ENCODE measurements at places on chromosomes 12 and 14.

- no peak for DNase-seq
Observed at GRCh38 chr14:99772371-99773283, 20.6 kb upstream of the EML1 start.

DNA sequence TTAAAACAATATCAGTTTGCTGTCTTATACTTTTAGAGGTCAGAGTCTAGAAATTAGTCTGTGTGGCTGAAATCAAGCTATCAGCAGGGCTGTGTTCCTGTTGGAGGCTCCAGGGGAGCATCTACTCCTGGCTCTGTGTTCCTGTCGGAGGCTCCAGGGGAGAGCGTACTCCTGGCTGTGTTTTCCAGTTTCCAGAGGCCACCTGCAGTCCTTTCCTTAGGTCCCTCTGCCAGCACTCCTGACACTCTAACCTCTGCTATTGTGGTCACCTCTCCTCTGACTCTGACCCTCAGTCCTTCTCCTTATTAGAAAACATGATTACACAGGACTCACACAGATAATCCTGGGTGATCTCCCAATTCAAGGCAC, 1140.7 kb upstream of the TMEM132C start:
- DNase-seq: no peak

- no peak for DNase-seq
Observed at GRCh38 chr14:22225516-22226140, 363.4 kb downstream of the DAD1 start.

- no peak for DNase-seq
Observed at GRCh38 chr14:20743556-20743955, 2.1 kb upstream of the EDDM3A start.

DNA sequence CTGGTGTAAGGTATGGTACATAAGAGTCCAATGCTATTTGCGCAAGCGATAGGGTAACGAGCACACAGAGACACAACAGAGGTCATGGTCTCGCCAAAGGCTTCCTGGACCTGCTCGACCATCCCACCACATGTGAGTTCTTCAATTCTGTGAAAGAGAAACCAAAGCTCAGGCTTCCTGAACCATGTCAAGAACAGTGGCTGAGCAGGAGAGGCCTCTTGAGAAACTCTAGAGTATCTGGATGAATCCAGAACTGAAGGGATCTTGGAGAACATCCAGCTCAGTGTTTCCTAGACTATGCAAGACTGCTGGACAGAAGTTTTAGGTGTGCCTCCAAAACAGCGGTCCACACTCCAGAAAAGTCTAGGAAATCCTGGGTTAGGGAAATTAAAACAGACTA, 114.5 kb downstream of the TRAFD1 start:
- DNase-seq: no peak

DNA sequence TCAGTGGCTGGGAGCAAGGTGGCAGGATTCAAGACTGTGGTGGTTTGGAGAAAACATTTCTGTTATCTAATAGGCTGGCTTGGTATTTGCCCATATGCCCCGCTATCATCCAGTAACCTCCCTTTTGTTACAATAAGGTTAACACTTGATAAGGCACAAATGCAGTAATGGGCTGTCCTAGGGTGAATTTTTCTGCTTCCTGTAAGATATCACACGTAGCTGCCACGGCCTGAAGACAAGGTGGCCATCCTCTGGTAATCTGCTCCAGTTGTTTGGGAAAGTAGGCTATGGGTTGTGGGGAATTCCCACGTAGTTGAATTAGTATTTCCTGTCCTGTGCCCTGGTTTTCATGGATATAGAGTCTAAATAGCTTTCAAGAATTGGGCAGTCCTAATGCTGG, 23.1 kb downstream of the ANG start:
- DNase-seq: no peak

- DNase-seq: no peak
Observed at GRCh38 chr14:55277972-55278740, 6.9 kb downstream of the FBXO34 start.

DNA sequence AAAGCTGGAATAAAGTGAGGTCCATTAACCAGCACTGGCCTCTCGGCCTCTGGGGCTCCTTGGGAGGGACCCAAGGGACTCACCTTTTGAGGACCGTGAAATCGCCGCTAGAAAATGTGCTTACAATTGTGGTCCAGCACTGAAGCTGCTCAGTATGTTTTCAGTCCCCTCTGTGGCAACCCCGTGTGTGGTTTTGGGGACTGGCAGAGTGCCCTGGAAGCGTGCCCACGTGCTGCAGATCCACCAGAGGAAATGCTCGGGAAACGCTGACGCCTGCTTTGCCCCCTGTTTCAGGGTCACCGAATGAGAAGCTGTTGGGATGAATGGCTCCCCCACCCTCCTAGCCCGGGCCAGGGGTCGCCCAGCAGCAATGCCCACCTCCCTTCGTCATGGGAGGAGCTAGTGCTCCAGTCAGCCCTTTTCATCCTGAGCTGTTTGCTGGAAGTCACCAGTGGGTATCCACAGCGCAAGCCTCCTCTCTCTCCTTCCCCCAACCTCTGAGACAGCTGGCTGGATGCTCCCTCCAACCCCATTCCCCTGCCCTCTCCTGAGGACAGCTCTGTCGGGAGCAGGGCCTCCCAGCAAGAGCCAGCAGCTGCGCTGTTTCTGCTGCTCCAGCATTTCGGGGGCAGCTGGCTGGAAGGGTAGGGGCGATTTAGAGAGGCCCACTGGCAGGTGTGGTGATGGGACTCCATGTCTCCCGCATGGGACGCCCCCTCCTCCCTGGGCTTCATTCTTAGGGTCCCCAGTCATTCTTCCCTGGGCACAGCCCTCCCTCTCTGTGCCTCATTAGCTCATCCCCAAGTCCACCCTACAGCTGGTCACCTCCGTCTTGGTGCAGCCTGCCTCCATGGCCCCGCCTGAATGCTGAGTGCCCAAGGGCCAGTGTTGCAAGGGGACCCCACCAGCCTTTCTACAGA, 33.2 kb upstream of the PPP1R13B start:
- no peak for DNase-seq

DNA sequence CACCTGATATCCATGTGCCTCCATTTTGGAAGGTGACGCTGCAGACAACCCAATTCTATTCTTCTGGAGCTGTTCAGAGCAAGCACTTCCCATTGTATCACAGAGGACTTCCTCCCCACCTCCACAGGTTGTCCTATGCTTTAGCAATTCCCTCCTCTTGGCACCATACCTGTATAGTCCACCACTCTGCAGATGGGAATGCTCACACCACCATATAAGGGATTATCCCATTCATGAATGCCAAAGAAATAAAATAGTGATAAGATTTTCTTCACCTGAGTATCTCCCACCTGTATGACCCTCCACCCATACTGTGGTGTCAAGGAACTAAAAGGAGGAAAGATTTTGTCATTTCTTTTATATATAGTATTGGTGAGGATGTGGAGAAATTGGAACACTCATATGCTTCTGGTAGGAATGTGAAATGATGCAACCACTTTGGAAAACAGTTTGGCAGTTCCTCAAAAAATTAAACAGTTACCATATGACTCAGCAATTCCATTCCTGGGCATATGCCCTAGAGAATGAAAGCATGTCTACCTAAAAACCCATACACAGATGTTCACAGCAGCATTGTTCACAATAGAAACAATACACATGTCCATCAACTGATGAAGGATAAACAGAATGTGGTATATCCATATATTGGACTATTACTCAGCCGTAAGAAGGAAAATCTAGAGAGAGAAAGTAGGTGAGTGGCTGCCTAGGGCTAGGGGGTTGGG, 75.2 kb downstream of the FIGNL2 start:
- no peak for DNase-seq

DNA sequence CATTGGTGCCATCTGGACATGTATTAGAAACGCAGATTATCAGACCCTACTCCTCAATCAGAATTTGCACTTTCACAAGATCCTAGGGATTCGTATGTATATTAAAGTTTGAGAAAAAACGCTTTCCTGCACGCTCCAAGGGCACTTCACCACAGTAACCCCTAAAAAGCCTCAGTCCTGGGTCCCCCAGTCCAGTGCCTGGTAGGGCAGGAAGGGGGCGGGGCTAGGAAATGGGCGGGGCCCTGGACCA, 369 bp downstream of the DEPDC4 start:
- peak; percentile 73 for DNase-seq

- DNase-seq: peak; percentile 67
Observed at GRCh38 chr12:56724972-56725722, at the start of gene NACA. Gene NACA, minus strand, starts transcription at chr12:56725299. Its CDS starts 778 bp downstream, at chr12:56724521.

- no peak for DNase-seq
Observed at GRCh38 chr14:73252491-73253322, 15.4 kb downstream of the PAPLN start.

- no peak for DNase-seq
Observed at GRCh38 chr12:91065396-91065795, 7.6 kb upstream of the KERA start.

DNA sequence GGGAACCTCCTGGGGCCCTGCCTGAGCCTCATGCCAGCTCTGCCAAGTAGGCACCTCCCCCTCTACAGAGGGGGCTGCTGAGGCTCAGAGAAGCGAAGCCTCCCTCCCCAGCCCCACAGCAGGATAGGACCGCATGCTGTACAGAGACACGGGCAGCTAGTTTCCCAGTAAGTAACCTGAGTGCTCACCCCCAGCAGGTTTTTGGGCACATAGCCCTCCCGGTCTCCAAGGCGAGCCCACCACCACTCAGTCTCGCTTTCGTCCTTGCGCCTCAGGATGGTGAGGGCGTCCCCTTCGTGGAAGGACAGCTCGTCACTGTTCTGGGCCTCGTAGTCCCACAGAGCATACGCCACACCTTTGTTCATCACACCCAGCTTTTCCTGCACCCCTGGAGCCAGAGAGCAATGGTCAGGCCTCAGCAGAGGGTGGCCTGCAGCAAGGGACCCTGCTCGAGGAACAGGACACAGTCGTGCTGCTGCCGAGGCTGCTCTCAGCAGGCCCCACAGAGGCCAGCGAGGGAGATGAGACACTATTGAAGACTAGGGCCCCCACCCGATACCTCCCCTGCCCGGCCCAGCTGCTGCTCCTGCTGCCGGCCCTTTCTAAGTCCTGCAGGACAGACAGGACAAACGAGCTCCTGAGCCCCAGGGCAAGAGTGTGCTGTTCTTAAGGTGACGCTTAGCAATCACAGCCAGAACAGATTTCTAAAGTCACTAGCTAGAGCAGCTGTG, 20.4 kb downstream of the ZFYVE21 start:
- DNase-seq: no peak

- DNase-seq: no peak
Observed at GRCh38 chr12:124270671-124271070, 24.2 kb upstream of the RFLNA start.

- no peak for DNase-seq
Observed at GRCh38 chr14:80003138-80003537, 208.2 kb downstream of the DIO2 start.

DNA sequence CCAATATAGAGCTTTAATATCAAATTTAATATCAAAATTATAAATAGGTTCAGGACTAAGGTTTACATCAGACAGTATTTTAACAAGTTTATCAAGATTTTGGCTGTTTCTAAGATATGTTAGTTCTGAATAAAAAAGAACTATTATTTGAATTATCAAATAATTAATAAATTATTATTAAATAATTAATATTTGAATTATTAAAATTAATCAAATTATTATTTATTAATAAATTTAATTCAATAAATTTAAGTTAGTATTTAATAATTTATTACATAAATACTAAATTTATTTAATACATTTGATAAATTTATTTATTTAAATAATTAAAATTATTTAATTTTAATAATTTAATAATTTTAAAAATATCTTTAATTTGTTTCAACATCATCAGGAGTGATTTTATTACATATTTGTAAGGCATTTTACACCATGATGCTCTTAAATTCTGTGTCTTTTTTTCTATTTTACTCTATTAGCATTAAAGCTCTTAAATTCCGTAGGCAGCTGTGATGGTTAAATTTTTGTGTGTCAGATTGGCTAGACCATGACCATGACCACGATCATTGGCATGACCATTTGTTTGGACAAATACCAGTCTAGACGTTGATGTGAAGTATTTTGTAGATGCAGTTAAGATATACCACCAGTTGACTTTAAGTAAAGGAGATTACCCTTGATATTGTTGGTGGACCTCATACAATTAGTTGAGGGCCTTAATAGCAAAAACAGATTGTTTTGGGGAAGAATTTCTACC, 82.6 kb downstream of the BBS10 start:
- DNase-seq: no peak

GRCh38 chr14:96826818-96827217, 29.6 kb downstream of the VRK1 start:
- DNase-seq: no peak

DNA sequence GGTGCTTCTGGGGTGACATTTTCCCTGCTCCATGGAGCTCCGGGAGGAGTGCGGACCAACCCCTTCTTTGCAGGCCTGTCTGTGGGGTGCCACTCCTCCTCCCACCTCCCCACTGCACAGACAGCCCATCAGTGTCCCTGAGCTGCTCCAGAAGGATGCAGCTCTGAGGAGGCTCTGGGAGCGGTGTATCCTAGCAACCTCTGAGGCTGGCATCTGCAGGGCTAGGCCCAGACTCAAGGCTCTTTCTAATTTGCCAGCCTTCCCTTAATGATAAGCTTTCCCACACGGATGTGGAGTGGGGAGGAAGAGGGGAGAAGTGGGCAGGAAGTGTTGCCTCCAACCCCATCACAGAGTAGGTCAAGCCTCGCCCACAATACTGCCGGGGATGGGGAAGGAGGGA, 59.7 kb downstream of the CALM1 start:
- no peak for DNase-seq

DNA sequence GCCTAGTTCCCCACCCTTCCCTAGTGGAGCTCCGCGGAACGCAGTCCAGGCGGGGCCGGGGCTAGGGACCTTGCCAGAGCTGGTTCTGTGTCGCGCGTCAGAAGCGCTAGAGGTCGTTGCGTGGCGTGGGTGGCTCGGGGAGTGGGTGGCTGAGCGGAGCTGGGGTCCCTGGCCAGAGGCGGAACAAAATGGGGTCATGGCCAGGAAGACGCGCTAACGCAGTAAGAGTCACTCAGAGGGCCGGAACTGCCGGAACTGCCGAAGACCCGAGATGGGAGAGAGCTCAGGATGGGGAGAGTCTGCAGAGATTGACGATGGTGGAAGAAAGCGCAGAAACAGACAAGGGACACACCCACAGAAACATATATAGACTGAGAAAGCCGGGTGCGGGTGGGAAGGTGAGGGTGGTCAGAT, 4.8 kb downstream of the DGKA start:
- DNase-seq: no peak

DNA sequence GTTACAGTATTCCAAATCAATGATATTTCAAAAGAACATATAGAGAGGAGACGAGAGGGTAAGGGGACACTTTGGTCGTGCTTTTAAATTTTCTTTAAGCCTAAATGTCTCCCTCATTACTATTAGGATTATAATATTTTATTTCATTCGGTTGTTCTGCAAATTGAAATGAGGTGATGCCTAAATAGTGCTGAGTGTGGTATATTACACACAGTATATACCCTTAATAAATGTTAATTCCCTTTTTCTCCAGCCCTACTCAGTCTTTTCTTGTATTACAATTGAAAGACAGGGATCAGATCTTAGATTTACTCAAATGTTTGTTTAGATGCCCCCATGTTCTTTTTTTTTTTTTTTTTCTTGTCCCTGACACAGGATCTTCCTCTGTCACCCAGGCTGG, 7.7 kb downstream of the SNAPC1 start:
- no peak for DNase-seq

DNA sequence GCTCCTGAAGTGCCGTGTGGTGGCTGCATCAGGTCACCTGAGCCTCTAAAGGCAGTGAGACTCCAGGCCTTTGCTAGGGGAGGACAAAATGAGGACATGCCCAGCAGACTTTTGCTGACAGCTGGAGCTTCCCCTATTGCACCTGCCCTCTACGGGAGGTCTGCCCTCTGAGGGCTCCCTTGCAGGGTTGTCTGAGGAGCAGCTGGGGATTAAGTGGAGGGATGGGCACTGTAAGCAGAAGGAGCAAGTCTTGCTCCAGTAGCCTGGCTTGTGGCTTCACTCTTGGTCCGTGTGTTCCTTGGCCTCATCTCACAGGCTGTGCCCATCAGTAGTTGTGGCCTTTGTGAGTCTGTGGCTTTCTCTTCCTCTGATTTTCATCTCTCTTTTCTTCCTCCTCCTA, 66.9 kb upstream of the NRXN3 start:
- no peak for DNase-seq
